HT-29 (cell line): ENCODE measurements at places on chromosomes 3 and 15. TPM values are rescaled to one million over a fixed set of nuclear protein-coding genes. Genes with fewer than 3 reads are reported as not detected.

The IL5RA gene
- not detected in 2 replicates for total RNA-seq

The DTWD1 gene
- 6.2 and 8.5 TPM in 2 replicates for total RNA-seq

The FGD5 gene
- total RNA-seq = not detected in 2 replicates

The KNG1 gene
- not detected in 2 replicates for total RNA-seq

The EPHA3 gene
- total RNA-seq = not detected in 2 replicates

The ANKRD34C gene
- not detected in 2 replicates for total RNA-seq

The ALG1L2 gene
- total RNA-seq = not detected in 2 replicates

The TM6SF1 gene
- total RNA-seq = not detected in 2 replicates

The CHRNB4 gene
- 0.03 TPM in 1 of 2 replicates, not detected in the other for total RNA-seq

The POTEB3 gene
- total RNA-seq = not detected in 2 replicates

The KIF7 gene
- 2.0 and 2.1 TPM in 2 replicates for total RNA-seq

The IREB2 gene
- 12.2 and 13.0 TPM in 2 replicates for total RNA-seq

The LRTM1 gene
- not detected in 2 replicates for total RNA-seq

The PARP15 gene
- not detected in 2 replicates for total RNA-seq

The HCN4 gene
- not detected in 2 replicates for total RNA-seq

The KBTBD13 gene
- total RNA-seq = not detected in 2 replicates

The CACNA2D2 gene
- 0.33 and 0.42 TPM in 2 replicates for total RNA-seq

The SV2B gene
- total RNA-seq = not detected in 2 replicates

The CHST13 gene
- 0.05 and 1.3 TPM in 2 replicates for total RNA-seq

The TRH gene
- total RNA-seq = not detected in 2 replicates

The WDR72 gene
- total RNA-seq = 1.0 and 1.1 TPM in 2 replicates

The POTEB2 gene
- total RNA-seq = not detected in 2 replicates
